A549 (cell line): ENCODE measurements at places on chromosomes 13 and 19.

GRCh38 chr19:57212109-57212508 is 18.7 kb upstream of the AURKC start:
- no peak for DNase-seq

- DNase-seq: peak; percentile 50
Measured at GRCh38 chr13:75760131-75761021, 124.2 kb downstream of the LMO7 start.

GRCh38 chr19:52602941-52603340 is 32.9 kb downstream of the ZNF701 start:
- DNase-seq: no peak

DNA sequence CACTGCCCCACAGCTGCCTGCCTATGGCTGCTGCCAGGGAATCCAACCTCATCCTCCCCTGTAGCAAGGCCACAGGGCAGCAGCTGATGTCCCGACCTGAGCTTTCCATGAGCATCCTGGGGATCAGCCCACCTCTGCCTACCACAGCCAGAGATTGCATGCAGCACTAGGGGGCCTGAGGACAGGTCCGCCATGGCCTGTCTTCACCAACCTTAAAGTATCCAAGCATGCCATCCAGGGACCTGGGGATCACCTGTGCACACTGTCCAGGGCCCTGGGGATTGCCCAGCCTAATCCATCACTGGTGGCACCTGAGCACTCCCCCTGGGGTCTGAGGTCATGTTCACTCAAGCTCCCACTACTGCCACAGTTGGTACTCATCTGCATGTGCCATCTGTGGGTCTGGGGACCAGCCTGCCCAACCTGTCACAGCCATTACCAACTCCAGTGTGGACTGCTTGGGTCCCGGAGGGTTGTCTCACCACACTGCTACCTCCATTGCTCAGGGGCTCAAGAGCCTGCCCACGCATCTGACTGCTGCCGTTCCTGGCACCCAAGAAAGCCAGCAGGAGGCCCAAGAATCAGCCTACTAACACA is 53.0 kb downstream of the KCTD15 start:
- DNase-seq: no peak

DNA sequence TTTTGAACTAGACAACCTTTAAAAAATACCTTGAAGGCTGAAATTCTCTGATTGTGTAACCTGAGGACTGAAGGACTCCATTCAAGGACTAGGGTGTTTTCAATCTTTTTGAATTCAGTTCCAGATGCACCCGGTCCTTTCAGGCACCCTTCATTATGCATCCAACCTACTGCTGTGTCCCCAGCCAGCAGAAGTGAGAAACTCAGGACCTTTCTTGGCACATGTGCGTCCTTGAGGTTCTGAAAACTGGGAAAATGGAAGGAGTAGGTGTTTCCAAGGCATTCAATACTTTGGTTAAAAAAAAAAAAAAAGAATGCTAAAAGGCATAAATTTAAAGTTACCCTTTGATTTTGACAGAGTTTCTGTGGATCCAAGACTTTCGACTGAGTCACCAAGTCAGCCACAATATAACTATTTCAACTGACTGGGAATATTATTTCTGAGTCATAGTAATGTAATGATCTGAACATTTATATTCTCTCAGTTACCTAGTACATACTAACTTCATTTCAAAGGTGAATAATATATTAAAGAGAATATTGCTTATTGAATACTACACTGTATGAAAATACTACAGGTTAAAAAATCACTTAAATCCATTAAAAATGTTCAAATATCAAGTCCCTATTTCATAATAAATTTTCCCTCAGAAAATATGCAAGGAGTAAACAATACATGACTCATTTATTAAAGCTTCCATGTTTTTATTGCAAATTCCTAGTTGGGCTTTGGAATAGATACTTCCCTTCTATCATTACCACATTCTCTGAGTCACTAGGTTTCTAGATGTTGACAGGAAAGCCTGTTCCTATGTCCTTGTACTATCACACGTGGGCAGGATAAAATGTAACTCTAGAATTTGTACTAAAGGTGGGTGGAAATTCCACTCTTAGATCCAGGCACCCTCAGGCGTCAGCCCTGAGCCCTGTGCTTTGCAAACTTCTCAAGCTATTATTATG is 2.4 kb upstream of the ITGBL1 start:
- peak; percentile 42 for DNase-seq

GRCh38 chr19:10510301-10510802 is 6.9 kb downstream of the S1PR5 start:
- DNase-seq: no peak
